Ureter (tissue), 1 donor: ENCODE measurements at places on chromosomes 3 and 15. TPM values are rescaled to one million over a fixed set of nuclear protein-coding genes. Genes with fewer than 3 reads are reported as not detected.

Gene ITGA11
- total RNA-seq, result 22.8 TPM

DNA sequence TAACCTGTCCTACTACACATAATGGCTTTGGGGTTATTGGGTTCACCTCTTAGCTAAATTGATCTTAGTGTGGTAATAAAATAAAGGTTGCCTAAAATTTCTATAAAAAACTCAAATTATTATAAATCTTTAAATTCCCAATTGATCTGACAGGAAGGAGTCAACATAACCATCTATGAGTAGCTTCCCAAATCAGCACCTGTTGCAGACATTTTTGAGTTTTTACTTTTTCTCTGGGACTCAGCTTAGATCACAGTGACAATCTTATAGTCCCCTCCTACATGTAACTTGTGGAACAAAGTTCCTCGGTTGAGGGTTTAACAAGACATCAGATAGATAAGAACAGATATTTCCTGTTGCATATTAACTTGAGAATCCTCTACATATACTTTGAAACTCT lies 601.0 kb downstream of the TUSC7 start:
- DNase-seq, result no peak

DNA sequence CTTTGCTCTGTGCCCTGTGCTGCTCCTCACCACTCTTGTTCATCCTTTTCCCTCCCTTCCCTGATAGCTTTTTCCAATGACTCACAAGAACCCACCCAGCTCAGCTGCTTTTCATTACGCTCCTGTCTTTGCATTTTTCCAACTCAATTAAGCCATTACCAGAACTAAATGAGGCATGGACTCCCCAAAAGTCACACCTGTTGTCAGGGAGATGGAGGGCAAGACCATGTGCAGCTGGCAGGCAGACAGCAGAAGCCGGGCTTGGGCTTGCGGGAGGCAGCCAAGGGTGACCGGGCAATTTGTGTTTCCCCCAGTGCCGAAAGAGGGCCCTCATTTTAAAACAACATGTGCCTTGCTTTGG lies 64.3 kb downstream of the CASR start:
- DNase-seq, result no peak

DNA sequence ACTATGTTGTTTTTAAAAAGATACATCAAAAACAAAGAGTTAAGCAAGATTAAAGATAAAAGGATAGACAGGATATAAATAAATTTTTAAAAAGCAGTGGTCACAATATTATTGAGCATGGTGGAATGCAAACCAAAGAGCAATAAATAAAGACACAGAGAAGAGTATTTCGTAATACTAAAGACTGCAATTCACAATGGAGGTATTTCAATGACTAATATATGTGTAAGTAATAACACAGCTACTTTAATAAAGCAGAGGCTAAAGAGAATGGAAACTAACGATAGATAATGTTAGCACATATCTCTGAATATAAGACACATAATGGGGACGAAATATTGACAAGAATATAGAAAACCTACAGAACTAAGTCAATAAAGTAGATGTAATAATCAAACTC lies 219.6 kb downstream of the WDR72 start:
- no peak for DNase-seq

Gene RBPMS2
- total RNA-seq, result 16.9 TPM

DNA sequence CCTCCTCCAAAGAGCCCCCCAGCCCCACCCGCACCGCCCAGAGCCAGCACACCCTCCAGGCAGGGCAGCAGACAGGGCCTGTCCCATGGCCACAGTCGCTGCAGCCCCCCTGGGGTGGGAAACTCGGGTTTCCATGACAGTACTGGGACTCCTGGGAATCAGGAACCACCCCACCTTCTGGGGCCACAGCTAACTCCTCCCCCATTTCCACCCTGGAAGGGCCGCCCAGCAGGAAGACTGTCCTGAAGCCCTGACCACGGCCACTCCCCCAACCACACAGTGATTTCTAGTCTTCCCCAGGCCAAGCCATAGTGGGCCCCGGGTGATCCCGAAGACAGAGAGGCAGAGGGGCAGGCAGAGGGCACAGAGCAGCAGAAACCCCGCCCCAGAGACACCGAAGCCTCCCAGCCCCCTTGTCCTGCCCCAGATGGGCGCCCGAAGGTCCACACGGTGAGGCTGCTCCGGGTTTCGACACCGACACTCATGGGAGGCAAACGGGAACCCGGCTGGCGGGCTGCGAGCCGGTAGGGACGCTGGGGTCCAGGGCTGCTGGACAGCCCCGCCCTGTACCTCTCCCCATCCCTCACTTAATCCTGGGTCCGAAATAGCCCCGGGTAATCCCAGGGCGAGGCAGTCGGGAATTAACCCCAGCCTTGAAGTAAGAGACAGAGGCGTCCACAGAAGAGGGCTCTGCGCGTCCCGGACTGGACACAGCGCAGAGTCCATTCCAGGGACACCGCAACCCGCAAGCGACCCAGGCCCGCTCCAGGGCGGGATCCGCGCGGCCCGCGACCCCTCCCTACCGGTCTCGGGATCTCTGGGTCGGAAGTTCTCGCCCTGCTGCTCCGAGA lies 138.4 kb downstream of the NUP210 start:
- DNase-seq, result peak; percentile 73

GRCh38 chr3:186115239-186115996 lies 6.5 kb upstream of the ETV5 start:
- no peak for DNase-seq

DNA sequence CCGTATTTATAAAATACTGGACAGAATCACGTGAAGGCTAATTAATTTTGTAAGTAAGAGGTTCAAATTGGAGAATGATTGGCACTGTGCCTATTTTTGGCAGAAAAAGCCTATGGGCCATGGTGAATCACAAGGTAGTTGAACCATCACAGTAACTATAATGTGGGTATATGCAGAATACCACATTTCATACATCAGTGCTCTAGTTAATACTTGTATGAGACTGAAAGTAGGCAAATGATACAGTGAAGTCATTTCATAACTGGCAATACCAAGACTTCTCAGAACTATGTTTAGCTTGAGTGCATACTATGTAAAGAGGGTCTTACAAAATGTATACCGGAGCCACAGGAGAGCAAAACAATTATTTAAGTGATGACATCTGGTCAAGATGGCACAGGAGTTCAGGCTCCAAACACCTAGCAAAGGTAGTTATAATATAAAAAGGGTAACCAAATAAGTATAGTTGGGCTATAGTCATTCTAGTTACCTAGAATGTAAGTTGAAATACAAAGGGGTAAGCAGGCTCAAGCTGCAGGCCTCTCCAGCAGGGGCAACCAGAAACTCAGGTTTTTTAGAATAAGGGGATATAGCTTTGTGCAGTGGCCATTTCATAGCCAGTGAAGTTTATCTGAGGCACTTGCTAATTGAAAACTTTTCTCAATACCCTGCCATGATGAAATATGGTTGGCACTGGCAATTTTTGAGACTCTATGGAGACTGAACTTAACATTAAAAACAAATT lies 19.1 kb downstream of the GPR160 start:
- no peak for DNase-seq

Gene CTXN2
- total RNA-seq, result not detected

DNA sequence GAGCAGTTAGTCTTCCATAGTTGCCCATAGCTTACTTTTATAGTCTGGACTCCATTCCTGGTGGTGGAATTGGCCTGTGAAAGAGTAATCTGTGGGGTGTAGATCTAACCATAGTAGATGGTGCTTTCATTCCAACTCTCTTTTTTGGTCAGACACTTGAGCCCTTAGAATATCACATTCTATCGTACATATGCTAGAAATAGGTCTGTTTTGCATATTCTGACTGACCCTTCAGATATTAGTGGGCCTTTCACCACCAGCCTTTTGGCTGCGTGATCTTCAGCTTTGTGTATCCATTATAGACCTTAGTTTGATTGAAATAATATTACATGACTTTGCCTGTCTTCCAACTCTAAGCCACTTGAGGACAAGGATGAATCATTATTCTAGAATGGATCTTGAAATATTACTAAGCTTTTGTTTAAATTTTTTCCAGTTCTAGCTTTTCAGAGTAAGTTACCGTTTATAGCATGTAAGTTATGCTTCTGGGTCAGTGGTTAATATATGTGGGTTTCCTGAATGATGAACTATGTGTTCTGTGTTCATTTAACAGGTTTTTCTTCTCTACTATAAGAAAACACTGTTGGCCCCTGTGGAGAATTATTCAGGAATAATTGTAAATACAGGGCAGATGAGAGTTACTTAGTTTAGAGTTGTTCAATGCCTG lies 8.7 kb downstream of the RAB7A start:
- no peak for DNase-seq

- no peak for DNase-seq
Observed at GRCh38 chr3:143118630-143119008, 952 bp upstream of the CHST2 start.

- DNase-seq, result no peak
Observed at GRCh38 chr15:71779073-71779797, 31.1 kb upstream of the NR2E3 start.

DNA sequence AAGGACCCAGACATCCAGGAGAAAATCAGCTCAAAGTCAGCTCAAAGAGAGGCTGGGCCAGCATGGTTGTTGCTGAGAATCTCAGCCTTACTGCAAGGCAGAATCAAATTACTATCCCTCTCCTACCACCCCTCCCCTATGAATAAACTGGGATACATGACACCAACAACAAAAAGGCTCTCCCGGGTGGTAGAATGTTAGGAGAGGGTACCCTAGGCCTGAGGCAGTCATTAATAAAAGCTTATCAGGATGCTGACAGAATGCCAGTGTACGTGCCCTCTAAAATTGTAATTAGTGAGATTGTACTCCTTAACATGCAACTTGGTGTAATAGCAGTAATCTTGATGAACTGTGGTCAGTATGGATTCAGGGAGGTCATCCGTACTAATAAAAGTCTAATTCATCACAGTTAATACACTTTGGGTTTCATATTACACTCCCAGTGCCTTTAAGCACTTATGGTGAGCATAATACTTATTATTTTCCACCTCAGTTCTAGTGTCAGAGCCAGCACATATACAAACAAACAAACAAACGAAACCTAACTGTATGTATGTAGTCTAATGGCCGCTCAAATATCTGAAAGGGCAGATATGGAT lies 76.5 kb downstream of the B3GALNT1 start:
- DNase-seq, result no peak

DNA sequence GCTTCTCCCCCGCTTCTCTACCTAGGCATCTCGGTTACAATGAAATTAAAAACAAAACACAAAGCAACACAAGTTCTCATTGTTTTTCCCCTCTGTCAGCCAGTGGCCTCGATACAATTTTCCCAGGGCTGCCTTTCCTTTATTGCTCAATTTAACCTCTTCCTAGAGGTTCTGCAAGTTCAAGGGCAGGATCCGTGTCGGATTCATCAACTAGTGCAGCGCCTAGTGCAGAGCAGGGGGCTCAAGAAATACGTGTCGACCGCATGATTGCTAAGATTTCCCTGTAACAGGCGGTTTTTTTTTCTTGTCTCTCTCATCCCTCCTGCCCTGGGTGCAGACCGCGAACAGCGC lies 1.4 kb upstream of the BHLHE40 start:
- no peak for DNase-seq

Gene P2RY1
- 9.2 TPM for total RNA-seq
